Right renal pelvis (tissue), 4 donors: ENCODE measurements at places on chromosomes 12 and 14.

DNA sequence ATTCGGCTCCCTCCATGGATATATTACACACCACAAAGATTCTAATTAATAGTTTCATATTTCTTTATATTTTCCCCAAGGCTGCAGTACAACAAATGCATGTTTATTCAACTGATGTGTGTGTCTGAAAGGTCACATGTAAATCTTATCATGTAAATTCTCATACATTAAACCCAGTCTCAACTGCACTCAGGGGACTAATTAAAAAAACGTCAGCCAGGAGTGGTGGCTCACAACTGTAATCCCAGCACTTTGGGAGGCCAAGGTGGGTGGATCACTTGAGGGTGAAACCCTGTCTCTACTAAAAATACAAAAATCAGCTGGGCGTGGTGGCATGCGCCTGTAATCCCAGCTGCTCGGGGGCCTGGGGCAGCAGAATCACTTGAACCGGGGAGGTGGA lies 67.8 kb downstream of the MAP3K9 start:
- DNase-seq = no peak

DNA sequence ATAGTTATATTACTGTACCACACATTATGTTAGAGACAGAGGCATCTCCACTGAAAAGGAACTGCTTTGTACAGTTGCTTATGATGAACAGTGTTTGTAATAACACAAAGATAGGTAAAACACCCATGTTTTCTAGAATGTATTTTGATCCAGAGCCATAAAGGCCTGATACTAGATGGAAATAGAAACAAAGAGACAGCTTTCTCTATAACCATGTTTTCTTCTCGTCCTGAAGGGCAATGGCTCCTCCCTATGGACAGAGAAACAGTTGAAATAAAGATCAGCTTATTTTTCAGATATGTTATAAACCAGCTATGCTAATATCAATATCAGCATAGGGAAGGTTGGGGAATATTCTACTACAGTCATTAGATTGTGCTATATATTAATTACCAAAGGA lies 109.2 kb downstream of the ATXN7L3B start:
- no peak for DNase-seq

DNA sequence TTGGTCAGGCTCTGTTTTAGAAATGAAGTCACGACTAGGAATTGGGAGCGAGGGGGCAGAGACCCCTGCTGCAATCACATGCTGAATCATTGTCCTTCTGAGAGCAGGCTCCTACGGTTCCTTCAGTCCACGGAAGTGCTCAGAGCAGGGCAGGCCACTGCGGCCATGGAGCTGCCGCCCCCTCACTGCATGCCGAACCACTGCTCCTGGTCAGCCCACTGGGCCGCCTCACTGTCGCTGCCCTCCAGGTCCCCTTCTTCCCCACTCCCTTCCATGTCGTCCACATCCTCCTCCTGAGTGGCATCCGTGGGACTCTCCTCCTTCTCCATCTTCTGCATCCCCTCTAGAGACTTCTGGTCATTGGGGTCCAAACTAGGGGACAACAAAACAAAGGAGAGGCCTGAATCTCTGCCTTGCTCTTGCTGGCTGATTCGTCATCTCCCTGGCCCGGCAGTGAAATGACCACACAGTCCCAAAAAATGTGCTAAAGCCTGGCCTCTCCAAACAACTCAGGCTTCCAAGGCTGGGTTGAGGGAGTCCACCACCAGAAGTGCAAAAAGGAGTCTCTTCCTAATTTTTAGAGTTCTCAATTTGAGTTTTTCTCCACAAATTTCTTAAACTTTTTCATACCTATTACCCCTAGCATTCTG lies 29.4 kb downstream of the ANAPC7 start:
- DNase-seq = no peak

- no peak for DNase-seq
Observed at GRCh38 chr12:103882861-103883596, 42.0 kb upstream of the NT5DC3 start.

DNA sequence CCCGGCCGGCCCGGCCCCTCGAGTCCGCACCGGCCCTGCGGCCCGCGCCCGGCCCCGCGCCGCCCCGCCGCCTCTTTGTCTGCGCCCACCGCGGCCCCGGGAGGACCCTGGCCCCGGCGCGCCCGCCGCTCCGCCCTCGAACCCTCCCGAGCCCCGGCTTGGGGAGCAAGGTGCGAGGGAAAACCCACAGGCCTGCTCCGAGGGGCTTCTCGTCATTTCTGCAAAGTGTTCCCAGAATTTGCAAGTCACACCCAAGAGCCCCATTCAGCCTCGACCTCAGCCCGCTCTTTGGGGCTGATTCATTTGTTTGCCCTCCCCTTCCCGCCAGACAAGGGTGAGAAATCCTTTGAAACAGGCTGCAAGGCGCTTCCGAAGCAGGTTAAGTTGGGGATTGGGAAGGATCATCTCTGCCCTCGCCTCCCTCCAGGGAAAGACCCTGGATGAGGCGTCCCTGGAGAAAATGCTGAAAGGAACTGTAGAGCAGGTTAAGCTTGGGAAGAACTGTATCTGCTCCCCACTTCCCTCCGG lies 325 bp upstream of the CLIP1 start:
- no peak for DNase-seq

- no peak for DNase-seq
Observed at GRCh38 chr12:97564236-97564635, 101.6 kb downstream of the RMST start.

GRCh38 chr14:59271256-59271655 lies 82.8 kb downstream of the DAAM1 start:
- no peak for DNase-seq

DNA sequence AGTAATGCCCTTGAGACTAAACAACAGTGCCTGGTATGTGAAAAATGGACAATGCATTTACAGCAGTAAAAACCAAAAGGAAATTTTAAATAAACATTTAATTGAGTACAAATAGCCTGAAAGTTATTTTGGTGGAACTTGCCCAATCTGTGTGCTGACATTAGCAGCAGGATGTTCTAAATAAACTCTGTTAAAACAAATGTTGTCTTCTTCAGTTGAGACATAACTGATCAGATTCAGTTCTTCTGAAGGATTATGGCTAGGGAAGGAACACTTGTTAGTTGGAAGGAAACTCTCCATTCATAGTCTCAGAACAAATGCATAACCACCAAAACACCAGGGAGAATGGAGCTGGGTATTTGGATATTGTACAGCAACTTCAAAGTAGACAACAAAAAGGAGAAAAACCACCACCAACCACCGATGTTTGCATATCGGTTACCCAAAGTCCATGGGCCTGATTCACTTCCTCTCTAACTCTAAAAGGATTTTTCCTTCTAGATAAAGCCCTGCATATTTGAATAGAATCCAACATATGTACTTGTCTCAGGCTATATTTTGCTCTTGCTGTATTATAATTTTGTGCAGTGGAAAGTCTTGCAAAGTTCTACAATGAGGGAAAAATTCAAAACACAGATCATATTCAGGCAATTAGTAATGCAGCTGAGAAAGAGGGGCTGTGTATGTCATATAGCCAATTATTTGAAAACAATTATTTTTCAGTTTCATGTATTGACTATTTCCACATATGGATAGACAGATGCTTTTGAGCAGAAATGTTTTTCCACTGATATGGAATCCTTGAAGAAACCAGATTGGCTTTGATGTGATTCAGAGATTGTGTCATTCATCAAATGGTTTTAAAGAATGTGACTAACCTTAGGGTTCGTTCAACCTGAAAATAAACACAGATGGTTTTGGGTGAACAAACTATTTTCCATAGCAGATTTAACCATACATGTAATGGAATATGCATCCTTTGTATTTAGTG lies 152.2 kb upstream of the BMP4 start:
- no peak for DNase-seq

GRCh38 chr12:27780612-27781408 lies 774 bp upstream of the MANSC4 start:
- no peak for DNase-seq

GRCh38 chr12:132169376-132169775 lies 25.1 kb downstream of the NOC4L start:
- no peak for DNase-seq

GRCh38 chr12:124713436-124714082 lies 146.1 kb upstream of the NCOR2 start:
- no peak for DNase-seq

- no peak for DNase-seq
Observed at GRCh38 chr12:96398424-96399119, 1.7 kb downstream of the CDK17 start.

DNA sequence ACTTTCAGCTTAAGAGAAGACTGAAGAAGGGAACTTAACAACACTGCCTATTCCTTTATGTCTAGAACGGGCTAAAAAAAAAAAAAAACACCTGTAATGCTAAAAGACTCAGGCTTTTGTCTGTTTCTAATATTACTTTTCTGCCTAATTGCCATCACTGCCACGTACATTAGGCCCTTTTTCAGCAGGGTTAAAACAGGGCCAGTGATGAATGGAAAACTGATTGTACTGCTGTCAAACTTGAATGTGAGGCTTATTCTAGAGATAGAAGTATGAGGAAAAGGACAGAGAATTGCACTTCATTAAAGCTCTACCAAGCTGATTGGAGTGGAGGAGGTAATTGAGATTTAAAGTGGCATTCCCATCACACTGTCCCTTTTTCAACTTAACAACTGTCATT lies 535.8 kb downstream of the PRKD1 start:
- no peak for DNase-seq

GRCh38 chr14:100275214-100275613 lies 31.0 kb downstream of the SLC25A29 start:
- DNase-seq = no peak

- DNase-seq = no peak
Observed at GRCh38 chr12:42094277-42094676, 50.4 kb downstream of the GXYLT1 start.

DNA sequence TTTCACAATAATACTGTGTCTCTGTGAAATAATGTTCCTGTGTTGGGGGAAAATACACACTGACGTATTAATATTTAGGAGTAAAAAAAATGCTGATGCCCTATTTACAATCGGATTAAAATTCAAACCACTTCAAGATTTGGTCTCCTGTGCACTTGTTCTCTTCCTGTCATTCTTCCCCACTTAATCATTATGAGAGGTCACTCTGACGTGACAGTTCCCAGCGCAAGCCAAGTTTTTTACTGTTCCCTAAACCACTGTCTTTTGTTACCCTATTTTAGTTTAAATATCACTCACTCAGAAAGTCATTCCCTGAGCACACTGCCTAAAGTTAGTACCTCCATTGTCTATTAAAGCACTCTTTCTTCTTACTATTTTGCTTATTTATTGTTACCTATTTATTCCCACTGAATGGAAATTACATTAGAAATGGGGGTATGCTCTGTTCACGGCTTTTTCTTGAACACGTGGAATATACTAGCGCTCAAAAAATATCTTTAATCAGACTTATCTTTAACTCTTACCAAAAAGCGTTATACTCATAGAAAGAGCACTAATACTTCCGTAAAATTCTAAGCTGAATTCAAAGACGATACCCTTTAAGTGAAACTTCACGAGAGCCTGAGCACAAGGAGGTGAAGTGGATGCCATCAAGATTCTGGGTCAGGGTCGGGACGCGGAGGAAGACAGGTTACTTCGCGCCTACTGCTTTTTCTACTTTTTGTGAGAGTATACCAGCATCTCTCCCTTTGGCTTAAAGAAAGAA lies 670 bp upstream of the PSMA3 start:
- no peak for DNase-seq

- no peak for DNase-seq
Observed at GRCh38 chr12:50525422-50525821, 20.6 kb downstream of the DIP2B start.

DNA sequence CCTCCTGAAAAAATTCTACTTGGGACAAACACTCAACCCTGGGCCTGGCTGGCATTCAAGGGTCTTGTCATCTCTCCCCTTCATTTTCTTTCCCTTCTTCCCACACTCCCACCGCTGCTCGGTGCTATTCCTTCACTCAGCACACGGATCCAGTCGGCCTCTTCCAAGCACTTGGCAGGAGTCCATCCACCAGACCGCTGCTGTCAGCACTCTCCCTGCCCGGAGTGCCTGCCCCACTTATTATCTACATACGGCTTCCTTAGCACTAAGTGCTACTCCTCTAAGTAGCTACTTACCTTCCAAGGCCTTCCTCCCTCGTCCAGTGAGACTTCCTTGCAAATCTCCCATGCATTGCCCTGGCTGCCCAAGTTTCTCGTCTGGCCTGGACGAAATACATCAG lies 29.8 kb downstream of the CALM1 start:
- no peak for DNase-seq

- no peak for DNase-seq
Observed at GRCh38 chr12:27841392-27841882, 61.4 kb upstream of the MANSC4 start.

DNA sequence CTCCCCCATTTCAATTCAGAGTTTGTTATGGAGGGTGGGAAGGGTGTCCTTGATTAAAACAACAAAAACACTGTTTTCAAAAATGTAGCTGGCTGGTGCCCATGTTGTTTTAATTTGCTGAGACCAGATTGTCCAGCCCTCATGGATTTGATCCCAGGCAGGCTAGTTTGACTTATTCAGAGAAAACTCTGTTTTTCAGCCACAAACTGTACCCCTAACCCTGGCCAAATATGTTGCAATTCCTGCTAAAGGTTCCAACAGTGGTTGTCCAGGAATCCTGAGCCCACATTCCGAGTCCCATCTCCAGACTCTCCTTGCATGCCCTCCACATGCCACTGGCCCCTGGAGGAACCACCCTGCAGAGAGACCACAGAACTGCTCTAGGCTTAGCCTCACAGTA lies 36.0 kb downstream of the MAP1LC3B2 start:
- DNase-seq = no peak

- no peak for DNase-seq
Observed at GRCh38 chr12:55250944-55251343, 6.5 kb downstream of the OR6C74 start.

- DNase-seq = no peak
Observed at GRCh38 chr14:89284333-89285058, 132.5 kb downstream of the FOXN3 start.

GRCh38 chr14:22929104-22929960 lies at the start of gene PRMT5:
Gene PRMT5, minus strand, starts transcription at chr14:22929376. Its CDS starts 15 bp downstream, at chr14:22929361.
- DNase-seq = peak; percentile 99

DNA sequence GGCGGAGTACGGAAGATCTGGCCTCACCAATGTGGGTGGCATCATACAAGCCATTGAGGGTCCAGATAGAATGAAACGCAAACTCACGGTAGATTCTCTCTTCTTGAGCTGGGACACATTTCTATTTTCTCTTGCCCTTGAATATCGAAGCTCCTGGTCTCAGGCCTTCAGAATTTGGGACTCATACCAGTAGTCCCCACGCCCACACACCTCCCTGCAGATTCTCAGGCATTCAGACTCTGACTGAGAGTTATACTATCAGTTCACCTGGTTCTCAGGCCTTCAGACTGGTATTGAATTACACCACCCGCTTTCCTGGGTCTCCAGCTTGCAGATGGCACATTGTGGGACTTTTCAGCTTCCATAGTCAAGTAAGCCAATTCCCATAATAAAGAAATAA lies 37.8 kb downstream of the EIF2S3B start:
- DNase-seq = no peak

DNA sequence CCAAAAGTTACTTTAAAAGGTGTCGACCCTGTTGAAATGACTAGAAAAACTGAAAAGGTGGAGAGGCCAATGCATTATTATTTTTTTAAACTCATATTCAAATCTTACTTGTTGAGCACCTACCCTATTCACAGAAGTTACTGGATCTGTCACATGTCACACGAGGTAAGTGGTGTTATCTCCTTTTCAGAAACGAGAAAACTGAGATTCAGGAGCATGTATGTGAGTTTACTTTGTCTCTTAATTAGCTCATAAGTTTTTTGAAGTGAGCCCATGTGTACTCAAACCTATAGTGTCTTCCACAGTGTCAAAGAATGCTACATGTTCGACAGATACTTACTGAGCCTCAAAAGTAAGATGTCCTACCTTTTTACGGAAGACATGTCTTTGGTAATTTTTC lies 81.8 kb upstream of the EGLN3 start:
- DNase-seq = no peak
